Activated T-cell treated with anti-CD3 and anti-CD28 coated beads, Interleukin-2, amount 50 U/mL, for 72 hours (primary cell): ENCODE measurements at places on chromosomes 16 and 17. TPM values are rescaled to one million over a fixed set of nuclear protein-coding genes. Genes with fewer than 3 reads are reported as not detected.

GRCh38 chr16:50268352-50268751 is 2.0 kb downstream of the ADCY7 start:
- no peaks in the 10 kb centered on the region for H3K27me3 ChIP-seq
- peaks cover 2% of the 10 kb centered on the region for H3K36me3 ChIP-seq
- H3K4me1 ChIP-seq: peaks cover 92% of the 10 kb centered on the region
- no peak for DNase-seq
- peak overlapping the region; percentile 97 for H3K4me3 ChIP-seq

DNA sequence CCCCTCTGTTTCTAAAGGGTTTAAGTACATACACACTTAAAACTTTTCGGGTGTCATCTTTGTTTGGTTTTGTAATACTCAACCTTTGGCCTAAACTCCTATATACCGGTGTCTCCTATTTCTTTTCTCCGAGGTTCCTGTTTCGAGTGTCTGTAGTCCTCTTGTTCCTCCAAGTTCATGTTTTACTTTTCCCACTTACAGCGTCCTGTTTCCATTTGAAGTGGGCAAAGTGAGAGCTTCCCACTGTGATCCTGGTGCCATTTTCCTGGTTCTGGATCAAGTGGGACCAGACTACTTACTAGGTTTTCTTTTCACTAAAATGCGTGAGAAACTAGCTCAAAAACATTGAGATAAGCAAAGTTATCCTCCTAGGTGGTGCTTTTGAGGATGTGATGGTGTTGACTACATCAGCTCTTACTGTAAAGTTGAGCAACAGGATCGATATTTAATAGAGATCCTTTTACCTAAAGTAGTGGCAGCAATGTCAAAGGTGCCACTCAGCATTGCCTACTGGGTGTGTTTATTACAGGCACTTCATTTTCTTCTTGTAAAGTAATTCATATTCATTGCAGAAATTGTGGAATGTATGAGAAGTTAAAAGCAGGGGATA is 1.3 kb downstream of the PSMD3 start:
- peak overlapping the region; percentile 99 for H3K4me3 ChIP-seq
- no peak for DNase-seq
- peaks cover 16% of the 10 kb centered on the region for H3K36me3 ChIP-seq
- H3K27me3 ChIP-seq: peaks cover 6% of the 10 kb centered on the region

GRCh38 chr17:68061512-68062313 is 26.2 kb downstream of the KPNA2 start:
- peaks cover 23% of the 10 kb centered on the region for H3K4me1 ChIP-seq
- no peaks in the 10 kb centered on the region for H3K36me3 ChIP-seq
- H3K27ac ChIP-seq: no peak overlapping the region
- peaks cover 7% of the 10 kb centered on the region for H3K27me3 ChIP-seq

- H3K27ac ChIP-seq: peak overlapping the region; percentile 22
- H3K4me3 ChIP-seq: peak overlapping the region; percentile 67
- peaks cover 99% of the 10 kb centered on the region for H3K27me3 ChIP-seq
- DNase-seq: peak; percentile 80
- peaks cover 30% of the 10 kb centered on the region for H3K4me1 ChIP-seq
Observed at GRCh38 chr17:48618256-48618896, 3.3 kb upstream of the HOXB8 start.

Gene HAGH
- total RNA-seq: 53.5 TPM

- DNase-seq: no peak
- H3K27ac ChIP-seq: no peak overlapping the region
- H3K4me3 ChIP-seq: no peak overlapping the region
- H3K36me3 ChIP-seq: peaks cover 1% of the 10 kb centered on the region
Observed at GRCh38 chr17:70716551-70716950, 547.2 kb downstream of the KCNJ2 start.

- H3K36me3 ChIP-seq: no peaks in the 10 kb centered on the region
- no peak overlapping the region for H3K27ac ChIP-seq
- H3K4me3 ChIP-seq: no peak overlapping the region
- no peaks in the 10 kb centered on the region for H3K27me3 ChIP-seq
- DNase-seq: no peak
Observed at GRCh38 chr17:7818026-7818425, 16.0 kb upstream of the KDM6B start.

- H3K27ac ChIP-seq: no peak overlapping the region
- no peaks in the 10 kb centered on the region for H3K36me3 ChIP-seq
- H3K4me1 ChIP-seq: no peaks in the 10 kb centered on the region
Observed at GRCh38 chr16:19175492-19176262, 7.6 kb downstream of the SYT17 start.

GRCh38 chr17:50833510-50834428 is 1.6 kb upstream of the WFIKKN2 start:
- no peak overlapping the region for H3K27ac ChIP-seq
- DNase-seq: no peak
- H3K4me1 ChIP-seq: peaks cover 5% of the 10 kb centered on the region
- no peaks in the 10 kb centered on the region for H3K36me3 ChIP-seq
- H3K4me3 ChIP-seq: no peak overlapping the region

Gene KRT23
- total RNA-seq: not detected

Gene TBKBP1
- total RNA-seq: 28.7 TPM

DNA sequence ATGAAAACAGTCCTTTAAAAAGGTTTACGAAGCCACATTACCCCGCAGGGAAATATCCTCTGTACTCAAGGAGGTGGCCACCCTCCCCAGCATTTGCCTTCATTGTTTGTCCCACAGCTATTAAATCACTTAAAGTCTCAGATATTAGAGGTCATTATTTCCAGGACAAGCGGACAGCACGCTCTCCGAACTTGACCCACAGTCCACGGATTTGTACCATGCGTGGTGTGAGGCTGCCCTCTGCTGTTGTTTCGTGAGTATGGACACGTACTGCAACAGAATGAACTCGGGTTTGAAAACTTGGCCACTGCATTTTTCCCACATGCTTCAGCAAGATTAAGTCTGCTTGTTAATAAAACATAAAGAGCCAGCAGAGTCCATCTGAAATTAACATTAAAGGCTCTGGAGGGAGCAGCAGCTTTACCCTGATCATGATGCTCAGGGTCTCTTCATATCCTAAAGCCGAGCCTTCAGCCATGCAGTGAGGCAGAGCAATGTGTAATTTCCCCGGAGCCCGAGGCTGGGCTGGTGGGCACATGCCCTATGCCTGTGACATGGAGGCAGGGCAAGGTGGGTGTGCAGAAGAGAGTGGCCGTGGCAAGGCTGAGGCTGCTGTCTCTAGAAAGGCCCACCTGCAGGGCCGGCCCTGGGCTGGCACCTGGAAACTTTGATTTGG is 19.7 kb downstream of the MEAK7 start:
- peak; percentile 13 for DNase-seq
- no peak overlapping the region for H3K27ac ChIP-seq
- H3K4me1 ChIP-seq: no peaks in the 10 kb centered on the region
- no peaks in the 10 kb centered on the region for H3K36me3 ChIP-seq
- no peaks in the 10 kb centered on the region for H3K27me3 ChIP-seq

GRCh38 chr16:15509051-15509592 is 74.7 kb downstream of the BMERB1 start:
- DNase-seq: peak; percentile 35
- H3K4me3 ChIP-seq: no peak overlapping the region
- peaks cover 12% of the 10 kb centered on the region for H3K27me3 ChIP-seq

Gene SLX4
- total RNA-seq: 12.6 TPM
